ENCODE measurements at places on chromosomes 11 and 22. TPM values are rescaled to one million over a fixed set of nuclear protein-coding genes. Genes with fewer than 3 reads are reported as not detected.

DNA sequence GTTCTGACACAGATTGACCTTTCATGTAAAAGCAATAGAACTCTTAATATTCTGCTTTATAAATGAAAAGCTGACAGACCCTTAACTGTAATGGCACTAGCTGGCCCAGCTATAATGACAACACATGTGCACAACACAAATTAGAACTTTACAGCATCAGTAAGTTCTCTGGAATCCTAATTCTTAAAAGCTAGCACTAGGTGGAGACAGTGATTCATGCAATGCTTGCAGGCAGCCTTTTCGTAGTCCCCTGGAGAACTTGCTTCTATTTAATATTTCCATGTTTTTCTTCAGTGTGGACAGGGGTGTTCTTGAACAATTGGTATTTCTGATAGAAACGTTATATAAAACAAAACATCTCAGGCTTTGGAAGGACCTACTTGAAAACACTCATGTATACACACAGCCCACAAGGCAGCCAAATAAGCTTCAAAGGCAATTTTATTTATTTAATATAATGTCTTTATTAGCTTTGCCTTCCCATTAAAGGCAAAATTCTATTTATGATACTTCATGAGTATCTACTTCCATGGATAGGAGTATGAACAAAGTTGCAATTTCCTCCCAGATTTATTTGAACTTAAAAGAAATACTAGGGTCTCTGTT, 374.3 kb upstream of the MPPED2 start:
- H3K4me1 ChIP-seq, result no peaks in the 10 kb centered on the region
- no peak overlapping the region for H3K4me3 ChIP-seq
- no peak for ATAC-seq
- H3K36me3 ChIP-seq, result no peaks in the 10 kb centered on the region
- no peaks in the 10 kb centered on the region for H3K27me3 ChIP-seq

DNA sequence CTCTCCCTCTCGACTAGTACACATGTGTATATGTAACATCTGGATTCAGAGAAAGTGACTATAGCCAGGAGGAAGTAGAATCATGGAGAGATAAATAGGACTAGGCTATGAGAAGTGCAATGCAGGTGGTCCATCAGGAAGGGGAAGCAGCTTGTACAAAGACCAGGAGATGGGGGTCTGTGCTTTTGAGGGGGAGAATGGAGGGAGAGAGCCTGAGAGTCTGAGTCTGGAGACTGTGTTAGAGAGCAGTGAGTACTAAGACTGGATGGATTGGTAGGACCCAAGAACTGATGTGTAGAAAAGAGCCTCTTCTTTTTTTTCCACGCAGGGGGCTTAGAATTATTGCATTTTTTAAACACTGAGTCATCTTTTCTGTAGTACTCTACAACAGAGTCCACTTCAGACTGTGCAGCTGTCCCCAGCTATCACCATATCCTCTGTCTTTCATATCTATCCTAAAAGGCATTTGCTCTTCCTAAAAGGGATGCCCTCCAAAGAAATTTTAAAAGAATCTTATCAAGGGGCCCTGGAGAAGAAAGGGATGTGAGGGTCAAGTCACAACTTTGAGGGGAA, 80.4 kb downstream of the BDNF start:
- no peaks in the 10 kb centered on the region for H3K4me1 ChIP-seq
- no peak for ATAC-seq
- no peak overlapping the region for H3K4me3 ChIP-seq
- H3K27ac ChIP-seq, result no peak overlapping the region
- H3K36me3 ChIP-seq, result no peaks in the 10 kb centered on the region

MS4A3 gene
- not detected for total RNA-seq

HOATZ gene
- not detected for total RNA-seq

- no peaks in the 10 kb centered on the region for H3K36me3 ChIP-seq
- no peak overlapping the region for H3K27ac ChIP-seq
- ATAC-seq, result no peak
- H3K27me3 ChIP-seq, result no peaks in the 10 kb centered on the region
- H3K4me3 ChIP-seq, result no peak overlapping the region
Observed at GRCh38 chr11:46247659-46248058, 29.8 kb upstream of the CREB3L1 start.

DNA sequence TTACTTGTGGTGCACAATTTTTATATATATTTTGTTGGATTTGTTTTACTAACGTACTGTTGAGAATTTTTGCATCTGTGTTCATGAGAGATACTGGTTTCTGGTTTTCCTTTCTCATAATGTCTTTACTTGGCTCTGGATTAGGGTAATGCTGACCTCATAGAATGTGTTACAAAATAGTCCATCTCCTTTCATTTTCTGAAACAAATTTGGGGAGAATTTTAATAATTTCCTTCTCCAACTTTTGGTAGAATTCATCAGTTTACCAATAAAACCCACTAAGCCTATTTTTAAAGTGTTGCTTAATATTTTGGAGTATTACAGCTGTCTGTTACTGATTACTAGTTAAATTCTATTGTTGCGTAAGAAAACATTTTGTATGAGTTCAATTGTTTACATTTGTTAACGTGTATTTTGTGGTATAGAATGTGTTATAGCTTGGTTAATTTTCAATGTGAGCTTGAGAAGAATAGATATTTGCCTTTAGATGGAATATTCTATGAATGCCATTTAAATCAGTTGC, 11.5 kb downstream of the TRIM22 start:
- peak overlapping the region; percentile 13 for H3K4me3 ChIP-seq
- peaks cover 11% of the 10 kb centered on the region for H3K4me1 ChIP-seq
- H3K36me3 ChIP-seq, result peaks cover 94% of the 10 kb centered on the region

DNA sequence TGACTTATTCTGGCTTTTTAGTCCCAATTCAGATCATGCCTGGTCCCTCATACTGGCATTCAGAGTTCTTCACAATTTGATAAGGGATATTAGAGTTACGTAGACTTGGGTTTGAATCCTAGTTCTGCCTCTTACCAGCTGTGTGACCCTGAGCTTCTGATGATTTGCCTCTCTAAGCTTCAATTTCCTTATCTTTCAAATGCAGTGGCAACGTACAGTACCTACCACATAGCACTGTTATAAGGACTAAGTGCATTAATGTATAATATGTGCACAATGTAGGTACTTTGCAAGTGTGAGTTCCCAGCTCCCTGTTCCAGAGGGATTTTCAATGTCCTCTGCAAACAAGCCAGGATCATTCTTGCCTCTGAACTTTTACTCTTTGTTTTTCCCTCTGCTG, 7.3 kb downstream of the RHOG start:
- H3K36me3 ChIP-seq, result peaks cover 100% of the 10 kb centered on the region
- ATAC-seq, result no peak
- H3K4me3 ChIP-seq, result peak overlapping the region; percentile 97
- peaks cover 67% of the 10 kb centered on the region for H3K4me1 ChIP-seq
- H3K27ac ChIP-seq, result peak overlapping the region; percentile 99

XNDC1N gene
- 13.9 TPM for total RNA-seq
